Ammon's horn (tissue), 1 donor: ENCODE measurements at places on chromosomes 3 and 15.

DNA sequence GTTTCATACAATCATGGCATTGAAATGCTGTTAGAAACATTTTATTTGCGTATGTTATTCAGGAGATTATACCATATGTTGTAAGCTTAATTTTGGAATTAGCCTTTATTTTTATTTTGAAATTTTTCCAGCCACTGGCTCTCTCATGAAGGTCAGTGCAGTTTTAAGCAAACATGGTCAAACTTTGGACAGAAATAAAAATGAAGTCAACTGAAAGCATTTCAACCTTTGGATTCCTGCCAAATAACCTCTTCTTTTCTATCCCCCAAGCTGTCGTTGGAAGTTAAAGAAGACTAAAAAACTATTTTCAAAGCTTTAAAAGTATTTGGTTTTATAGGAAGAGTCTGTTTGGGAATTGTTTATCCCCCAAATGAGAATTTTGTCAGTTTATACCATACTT lies 846.6 kb downstream of the MCTP2 start:
- no peak for DNase-seq

GRCh38 chr15:90149609-90150340 lies 47.5 kb upstream of the IDH2 start:
- DNase-seq = no peak

GRCh38 chr3:30455840-30456239 lies 150.6 kb upstream of the TGFBR2 start:
- no peak for DNase-seq

DNA sequence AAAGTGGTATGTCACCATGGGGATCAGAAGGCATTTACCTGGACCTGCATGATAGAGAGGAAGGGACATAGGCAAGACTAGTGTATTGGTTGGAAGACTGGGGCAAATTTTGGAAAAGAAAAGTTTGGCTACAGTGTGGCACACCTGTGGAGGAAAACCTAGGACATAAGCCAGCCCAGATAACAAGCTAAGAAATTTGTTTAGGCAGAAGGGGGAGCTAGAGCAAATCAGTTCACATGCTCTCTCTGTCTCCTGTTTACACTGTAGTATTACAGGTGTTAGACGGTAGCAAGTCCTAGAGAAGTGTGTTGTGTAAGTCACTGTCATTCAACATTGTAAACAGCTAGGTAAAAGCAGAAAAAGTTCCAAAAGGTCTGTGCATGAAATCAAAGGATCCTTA lies 11.9 kb upstream of the ALDH1A2 start:
- DNase-seq = no peak

DNA sequence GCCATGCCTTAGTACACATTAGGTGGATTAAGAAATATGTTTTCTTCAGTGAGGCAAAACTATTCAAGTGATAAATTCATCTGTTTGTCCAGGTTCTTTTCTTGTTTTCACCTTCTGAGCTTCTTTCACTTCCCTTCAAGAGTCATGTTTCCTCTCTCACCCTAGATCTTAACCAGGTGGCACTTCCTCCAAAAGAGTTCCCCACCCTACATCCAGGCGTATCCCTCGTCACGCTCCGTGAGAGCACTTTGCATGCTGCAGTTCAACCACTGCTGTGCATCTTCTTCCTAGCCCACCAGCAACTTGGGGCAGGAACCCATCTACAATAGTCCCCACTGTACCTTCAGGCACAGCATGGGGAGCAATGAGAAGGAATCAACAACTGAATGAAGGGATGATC lies 28.9 kb downstream of the OSBPL10 start:
- no peak for DNase-seq

DNA sequence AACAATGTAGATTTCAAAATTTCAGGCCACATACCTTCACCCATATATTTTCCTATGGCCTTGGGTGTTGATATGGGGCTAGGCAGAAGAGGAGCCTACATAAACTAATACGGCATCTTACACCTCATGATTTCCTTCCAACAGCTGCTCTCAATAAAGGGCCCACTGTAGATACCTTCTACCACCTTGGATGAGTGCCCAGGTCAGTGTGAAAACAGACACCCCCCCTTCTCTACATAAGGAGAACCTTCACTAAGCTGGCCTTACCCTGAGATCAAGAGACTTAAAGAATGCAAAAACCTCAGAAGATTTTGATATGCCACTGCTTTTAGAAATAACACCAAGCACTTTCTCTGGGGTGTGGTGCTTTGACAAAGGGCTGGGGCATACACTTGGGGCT lies 42.7 kb downstream of the SH3BP5 start:
- no peak for DNase-seq

GRCh38 chr15:93001156-93001555 lies 87.9 kb downstream of the RGMA start:
- no peak for DNase-seq

- peak; percentile 59 for DNase-seq
These were observed 111.7 kb downstream of the LMLN start for GRCh38 chr3:198071602-198072287.

DNA sequence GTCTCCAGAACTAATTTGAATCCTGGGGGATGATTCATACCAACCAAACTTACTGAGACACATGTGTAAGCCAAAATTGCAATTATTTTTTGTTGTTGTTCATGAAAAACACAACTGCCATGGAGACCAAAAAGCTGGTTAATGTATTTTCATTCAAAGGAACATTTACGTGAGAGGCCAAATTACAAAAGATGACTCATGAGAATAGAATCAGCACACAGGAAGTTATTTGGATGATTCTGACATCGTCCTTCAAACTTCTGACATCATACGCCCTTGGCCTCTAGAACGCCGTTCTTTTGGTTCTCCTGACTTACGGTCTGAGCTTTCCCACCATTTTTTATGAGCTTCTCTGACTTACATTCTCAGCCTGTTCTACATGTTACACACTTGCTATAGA lies 3.0 kb upstream of the ZNF280D start:
- DNase-seq = no peak

- no peak for DNase-seq
These were observed 45.4 kb downstream of the TJP1 start for GRCh38 chr15:29776859-29777258.

- no peak for DNase-seq
These were observed 251.1 kb downstream of the OCA2 start for GRCh38 chr15:27847775-27848710.

DNA sequence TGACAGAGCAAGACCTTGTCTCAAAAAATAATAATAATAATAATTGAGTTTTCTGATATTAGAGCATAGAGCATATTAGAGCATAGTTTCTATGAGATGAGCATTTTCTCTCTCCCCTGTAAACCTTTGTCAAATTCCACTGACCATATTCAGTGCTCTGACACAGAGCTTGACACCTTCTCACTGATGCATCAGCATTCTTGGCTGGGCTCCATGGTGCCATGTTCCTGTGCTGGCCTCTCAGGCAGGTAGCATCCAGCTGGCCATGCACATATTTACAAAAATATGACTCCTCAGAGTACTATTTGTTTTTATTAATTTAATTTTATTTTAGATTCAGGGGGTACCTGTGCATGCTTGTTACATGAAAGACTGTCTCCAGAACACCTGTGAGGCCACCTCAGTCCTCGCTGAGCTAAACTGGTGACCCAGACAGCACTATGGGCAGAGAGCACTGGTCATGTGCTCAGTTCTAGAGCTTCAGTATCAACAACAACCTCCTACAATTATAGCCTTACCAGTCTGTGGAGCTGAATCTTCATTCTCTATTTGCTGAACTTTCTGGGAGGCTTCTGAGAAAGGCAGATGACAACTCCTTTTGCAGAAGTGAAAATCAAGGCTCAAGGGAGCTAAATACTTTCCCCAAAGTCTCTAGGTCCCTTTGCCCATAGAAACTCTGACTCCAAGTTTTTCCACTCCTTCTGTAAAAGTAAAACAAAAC lies 21.6 kb upstream of the SLC28A2 start:
- no peak for DNase-seq

DNA sequence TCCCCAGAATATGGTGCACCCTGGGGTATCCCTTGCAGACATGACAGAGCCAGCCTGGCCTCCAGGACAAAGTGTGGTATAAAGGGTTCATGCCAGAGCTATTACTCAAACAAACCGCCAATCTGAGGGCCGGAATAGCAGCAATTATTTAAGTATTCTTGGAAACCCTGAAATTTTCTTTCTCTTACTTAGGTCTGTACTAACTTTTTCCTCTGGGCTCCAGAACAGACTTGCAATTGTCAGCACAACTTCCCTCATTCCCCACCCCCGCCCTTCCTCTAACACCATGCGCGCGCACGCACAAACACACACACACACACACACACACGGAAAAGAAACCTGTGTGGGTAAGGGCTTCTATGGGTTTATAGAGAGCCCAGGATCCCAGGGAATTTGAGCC lies 56.3 kb downstream of the ISG20 start:
- DNase-seq = no peak

DNA sequence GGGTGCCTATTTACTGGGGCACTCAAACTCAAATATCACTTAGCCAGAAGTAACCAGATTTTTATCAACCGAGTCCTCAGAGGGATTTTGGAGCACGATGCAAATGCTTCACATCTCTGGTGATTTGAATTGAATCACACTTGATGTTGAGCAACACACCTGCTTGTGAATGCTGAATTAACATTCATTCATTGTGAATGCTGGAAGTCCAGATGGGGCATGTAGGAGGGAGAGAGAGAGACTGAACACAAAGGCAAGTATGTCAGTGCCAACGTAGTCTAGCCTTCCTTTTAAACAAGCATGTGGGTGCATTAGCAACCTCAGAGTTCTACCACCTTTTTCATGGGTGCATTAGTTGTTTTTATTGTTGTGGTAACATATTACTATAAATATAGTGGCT lies 156.2 kb downstream of the ADAMTSL3 start:
- DNase-seq = peak; percentile 66

- no peak for DNase-seq
These were observed 96.2 kb upstream of the NR2F2 start for GRCh38 chr15:96234109-96234892.

GRCh38 chr3:10929978-10930665 lies 62.4 kb upstream of the SLC6A1 start:
- DNase-seq = no peak

GRCh38 chr15:64842986-64843561 lies 1.4 kb downstream of the PLEKHO2 start:
- DNase-seq = peak; percentile 48

DNA sequence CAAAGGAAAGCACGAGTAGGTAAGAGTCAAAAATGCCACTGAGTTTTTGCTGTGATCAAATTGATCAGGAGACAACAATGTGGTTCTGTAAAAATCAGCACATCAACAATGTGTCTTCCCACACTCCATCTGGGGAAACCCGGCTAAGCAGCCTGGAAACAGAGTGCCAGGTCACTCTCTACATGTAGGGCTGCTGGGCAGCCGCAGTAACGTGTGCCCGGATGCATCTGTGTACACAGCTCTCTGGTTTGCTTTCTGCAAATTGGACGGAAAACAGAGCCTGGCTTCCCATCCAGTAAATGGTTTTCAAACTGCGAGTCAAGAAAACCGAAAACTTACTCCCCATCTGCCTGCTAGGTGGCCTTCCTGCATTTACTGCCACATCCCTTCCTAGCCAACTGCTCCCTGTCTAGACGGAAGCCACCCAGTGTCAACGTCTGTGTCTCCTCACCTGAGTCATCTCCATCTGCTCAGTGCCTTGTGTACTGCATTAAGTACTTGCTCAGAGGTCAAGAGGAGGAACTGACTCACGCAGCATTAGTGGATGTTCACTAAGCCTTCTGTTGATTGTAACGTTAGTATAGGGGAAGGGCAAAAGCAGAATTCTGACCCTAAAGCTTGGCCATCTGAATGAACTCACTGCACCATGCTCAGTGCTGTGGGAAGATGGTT lies 124.1 kb downstream of the TJP1 start:
- DNase-seq = no peak

DNA sequence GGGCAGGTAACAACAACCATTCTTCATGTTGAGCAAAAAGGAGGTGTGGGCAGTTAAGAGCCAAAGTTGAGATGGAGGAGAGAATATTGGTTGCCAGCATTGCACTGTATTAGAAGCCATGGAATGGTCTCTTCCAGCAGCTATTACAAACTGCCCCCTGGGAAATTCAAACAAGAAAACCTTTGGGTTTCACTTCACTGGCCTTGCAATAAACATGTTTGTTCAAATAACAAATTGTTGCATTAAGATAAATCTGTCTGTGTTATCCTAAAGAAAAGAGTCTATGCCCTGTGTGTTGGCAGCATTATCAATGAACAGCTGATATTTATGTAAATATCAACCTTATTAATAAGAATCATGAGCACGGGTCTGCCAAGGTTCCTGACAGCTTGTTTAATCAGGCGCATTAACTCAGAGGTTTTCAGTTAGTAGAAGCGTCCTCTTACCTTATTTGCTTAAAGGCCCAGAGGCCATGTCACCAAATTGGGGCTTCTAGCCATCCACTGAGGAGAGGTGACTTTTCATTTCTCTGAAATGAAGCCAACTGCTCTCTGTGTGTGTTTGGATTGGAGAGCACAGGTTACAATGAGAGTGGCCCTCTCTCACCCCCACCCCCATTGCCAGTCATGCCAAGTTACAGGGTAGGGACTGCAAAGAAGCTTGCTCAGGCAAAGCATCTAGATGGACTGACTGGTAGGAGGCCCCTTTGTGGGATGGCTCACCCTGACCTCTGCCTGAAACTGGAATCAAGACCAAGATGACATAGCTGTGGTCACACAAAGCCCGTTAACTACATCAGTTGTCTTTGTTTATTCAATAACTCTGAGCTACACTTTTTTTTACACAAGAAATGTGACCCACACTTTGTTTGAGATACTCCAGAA lies 10.5 kb downstream of the FILIP1L start:
- DNase-seq = no peak

DNA sequence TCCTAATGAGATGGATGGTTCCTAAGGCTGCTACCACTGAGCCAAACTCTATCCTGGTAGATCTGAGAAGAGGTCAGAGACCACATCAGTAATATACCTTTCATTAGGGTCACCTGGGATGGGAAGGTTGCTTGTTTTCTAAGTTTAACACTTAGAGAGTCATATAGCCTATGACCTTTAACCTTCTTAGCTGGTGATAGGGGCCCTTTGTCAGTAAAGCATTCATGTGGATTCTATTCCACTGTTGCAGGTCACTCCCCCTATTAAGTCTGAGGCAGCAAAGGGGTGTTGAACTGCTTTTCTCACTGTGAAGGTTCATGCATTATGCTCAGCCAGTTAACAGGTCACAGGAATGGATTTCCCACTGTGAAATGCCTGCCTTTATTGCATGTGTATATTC lies 6.1 kb upstream of the ZNF609 start:
- DNase-seq = no peak

DNA sequence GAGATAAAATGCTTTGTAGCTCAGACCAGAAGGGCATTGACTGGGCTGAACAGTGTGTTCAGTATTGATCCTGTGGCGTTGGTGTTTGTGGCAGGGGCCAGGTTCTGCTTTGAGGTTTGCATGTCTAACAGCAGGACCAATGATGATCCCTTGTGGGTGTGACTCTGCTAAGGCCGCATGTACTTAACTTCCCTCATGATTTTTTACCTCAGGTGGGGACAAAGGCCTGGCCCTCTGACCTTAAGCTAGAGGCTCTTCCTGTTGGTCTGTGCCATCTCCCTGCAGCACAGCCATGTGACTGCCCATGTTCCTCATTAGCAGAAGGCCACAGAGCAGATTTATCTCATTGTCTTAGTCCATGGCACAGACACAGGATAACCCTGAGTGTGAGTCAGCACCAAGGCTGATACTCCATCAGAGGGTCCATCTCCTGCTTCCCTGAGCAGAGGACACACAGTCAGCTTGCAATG lies 34.3 kb upstream of the BSN start:
- no peak for DNase-seq
